HCT116 (cell line): ENCODE measurements at places on chromosomes 1 and 21.

DNA sequence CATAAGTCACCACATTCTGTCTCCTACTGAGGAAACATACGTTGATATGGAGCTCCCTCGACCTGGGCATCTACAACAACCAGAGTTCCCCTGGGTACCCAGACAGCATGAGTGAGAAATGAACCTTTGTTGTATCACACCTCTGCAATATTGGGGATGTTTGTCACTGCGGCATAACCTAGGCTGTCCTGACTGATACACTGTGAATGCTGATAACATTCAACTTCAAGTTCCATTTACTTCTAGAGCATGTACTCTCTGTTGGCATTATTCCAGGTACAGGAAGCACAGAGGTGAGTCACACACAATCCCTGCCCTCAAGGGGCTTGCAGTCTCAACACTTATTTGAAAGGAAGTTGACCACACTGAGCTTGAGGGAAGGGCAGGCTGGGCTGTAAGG lies 65.6 kb downstream of the HTR6 start:
- H3K4me3 ChIP-seq, result no peak overlapping the region
- H3K36me3 ChIP-seq, result 0 out of 2 replicates have a peak, but pooled peaks cover 4% of the 10 kb centered on the region
- no peak overlapping the region for H3K27ac ChIP-seq
- H3K4me1 ChIP-seq, result no peaks in the 10 kb centered on the region
- DNase-seq, result no peak

GRCh38 chr1:234842726-234843641 lies 233.0 kb upstream of the IRF2BP2 start:
- no peaks in the 10 kb centered on the region for H3K36me3 ChIP-seq
- peaks cover 4% of the 10 kb centered on the region; the same call in 1 of the 2 replicates for H3K27me3 ChIP-seq
- H3K4me1 ChIP-seq, result peaks cover 13% of the 10 kb centered on the region
- no peak overlapping the region for H3K4me3 ChIP-seq
- H3K27ac ChIP-seq, result no peak overlapping the region

GRCh38 chr1:58903514-58904298 lies 119.9 kb upstream of the JUN start:
- H3K36me3 ChIP-seq, result no peaks in the 10 kb centered on the region
- H3K27ac ChIP-seq, result peak overlapping the region; percentile 79
- peaks cover 19% of the 10 kb centered on the region for H3K4me1 ChIP-seq
- H3K27me3 ChIP-seq, result no peaks in the 10 kb centered on the region

DNA sequence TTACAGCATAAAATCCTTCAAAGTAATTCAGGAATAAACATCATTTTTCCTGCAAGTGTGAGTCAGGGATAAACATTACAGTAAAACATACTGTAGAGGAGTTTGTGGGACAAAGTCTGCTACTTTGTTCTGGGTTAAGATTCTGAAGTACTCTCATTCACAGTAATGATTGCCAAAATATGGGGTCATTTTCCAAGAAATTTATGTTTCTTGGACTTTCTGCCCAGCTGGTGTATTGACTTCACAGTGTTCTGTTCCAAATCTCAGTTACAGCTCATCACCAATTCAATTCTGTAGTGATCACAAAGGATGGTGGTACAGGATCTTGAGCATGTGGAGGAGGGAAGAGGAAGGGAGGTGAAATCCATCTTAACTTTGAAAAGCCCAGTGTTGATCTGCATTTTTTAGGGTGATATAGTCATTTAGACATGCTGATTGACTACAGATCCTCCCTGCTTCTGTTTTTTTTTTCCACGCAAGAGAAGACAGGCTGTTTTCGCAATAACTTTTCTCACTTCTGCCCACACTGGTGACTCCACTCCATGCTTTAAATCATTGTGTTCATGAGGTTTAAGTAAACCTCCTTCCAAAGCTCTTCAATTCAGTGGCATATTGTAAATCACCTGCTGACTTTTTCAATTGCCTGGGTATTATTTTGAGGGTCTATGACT lies 60.4 kb upstream of the C1orf53 start:
- no peaks in the 10 kb centered on the region for H3K27me3 ChIP-seq
- H3K27ac ChIP-seq, result no peak overlapping the region
- no peaks in the 10 kb centered on the region for H3K4me1 ChIP-seq
- H3K4me3 ChIP-seq, result no peak overlapping the region
- no peaks in the 10 kb centered on the region for H3K36me3 ChIP-seq

DNA sequence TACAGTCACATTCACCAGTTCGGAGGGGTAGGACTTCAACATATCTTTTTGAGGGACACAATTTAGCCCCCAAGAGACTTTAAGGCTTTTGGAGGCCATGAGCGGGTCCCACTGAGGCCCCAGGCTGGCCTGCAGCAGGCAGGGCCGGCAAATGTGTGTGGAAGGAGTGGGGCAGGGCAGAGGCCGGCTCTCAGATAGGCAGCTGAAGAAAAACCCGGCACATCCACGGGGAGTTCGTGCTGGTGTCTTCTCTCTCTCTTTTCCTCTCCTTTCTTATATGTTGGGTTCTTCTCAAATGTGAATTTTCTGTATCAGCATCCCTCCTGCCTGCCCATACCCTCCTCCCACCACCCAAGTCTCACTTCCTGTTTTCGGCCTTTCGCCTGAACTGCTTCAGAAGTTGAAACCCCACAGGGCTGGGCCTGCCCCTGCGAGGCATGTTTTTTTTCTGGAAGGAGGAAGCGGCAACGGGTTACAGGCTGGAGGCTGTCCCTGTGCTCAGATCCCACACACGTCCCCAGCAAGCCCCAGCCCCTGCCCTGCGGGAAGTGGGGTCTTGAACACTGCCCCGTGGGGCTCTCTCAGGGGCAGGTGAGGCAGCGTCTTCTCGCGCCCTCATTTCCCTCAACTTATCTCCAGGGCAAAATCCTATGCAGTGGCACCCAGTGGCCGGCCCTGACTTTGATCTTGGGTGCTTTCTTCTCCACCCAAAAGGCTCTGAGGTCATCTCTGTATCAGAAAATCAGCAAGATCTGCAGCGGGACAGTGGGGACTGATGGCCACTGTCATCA lies 9.7 kb upstream of the UMODL1 start:
- H3K4me1 ChIP-seq, result peaks cover 8% of the 10 kb centered on the region
- no peak overlapping the region for H3K27ac ChIP-seq
- H3K4me3 ChIP-seq, result no peak overlapping the region
- no peak for DNase-seq
- H3K27me3 ChIP-seq, result no peaks in the 10 kb centered on the region
- H3K36me3 ChIP-seq, result no peaks in the 10 kb centered on the region

- no peaks in the 10 kb centered on the region for H3K27me3 ChIP-seq
- peaks cover 45% of the 10 kb centered on the region for H3K4me1 ChIP-seq
- peaks cover 60% of the 10 kb centered on the region for H3K36me3 ChIP-seq
- H3K27ac ChIP-seq, result peak overlapping the region; percentile 97
- H3K4me3 ChIP-seq, result no peak overlapping the region
Measured at GRCh38 chr1:172885411-172885810, 165.3 kb downstream of the TNFSF18 start.

DNA sequence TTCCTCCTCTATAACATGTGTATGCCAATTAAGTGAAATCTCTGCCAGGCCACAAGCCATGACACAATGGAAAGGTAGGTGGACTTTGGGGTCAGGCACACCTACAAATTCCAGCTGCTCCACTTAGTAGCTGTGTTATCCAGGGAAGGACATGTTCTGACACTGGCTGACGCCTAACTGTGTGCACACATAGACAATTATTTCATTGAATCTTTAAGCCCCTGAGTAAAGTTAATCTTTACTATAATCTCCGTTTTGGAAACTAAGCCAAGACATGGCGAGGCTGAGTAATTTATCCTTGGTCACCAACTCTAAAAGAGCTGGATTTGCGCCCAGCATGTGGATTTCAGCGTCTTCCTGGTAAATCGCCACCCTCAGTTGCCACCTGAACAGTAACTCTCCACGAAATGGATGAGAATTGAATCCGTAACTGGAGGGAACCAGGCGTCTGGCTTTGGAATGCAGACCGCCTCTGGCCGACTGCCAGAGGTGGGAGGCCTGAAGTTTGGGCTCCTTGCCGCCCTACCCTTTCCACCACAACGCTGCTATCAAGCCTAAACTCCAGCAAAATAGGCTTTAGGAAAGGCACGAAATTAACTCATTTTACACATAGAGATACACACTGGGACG lies 888 bp upstream of the SNRPE start:
- H3K4me3 ChIP-seq, result no peak overlapping the region
- H3K27ac ChIP-seq, result no peak overlapping the region
- H3K36me3 ChIP-seq, result peaks cover 9% of the 10 kb centered on the region; the same call in 1 of the 2 replicates
- no peak for DNase-seq

DNA sequence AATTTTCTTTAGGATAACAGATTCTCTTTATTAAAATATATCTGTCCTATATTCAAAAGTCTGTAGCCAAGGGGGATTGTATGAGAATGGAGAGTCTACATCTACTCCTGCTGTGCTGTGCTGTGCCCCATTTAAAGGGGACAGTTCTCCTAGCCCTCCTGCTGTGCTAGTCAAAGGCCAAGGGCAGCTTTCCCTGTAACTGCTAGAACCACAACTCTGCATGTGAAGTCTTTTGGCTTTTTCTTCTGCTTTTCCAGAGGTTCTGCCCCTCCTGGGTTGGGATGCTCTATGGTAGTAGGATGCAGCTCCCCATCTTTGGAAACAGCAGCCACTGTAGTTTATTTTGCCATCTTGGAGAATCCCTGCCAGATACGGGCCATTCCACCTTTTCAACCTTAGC lies 197.5 kb upstream of the JUN start:
- H3K36me3 ChIP-seq, result no peaks in the 10 kb centered on the region
- no peak for DNase-seq
- no peak overlapping the region for H3K4me3 ChIP-seq
- H3K4me1 ChIP-seq, result no peaks in the 10 kb centered on the region

GRCh38 chr1:70497152-70497551 lies 86.1 kb downstream of the CTH start:
- no peak overlapping the region for H3K4me3 ChIP-seq
- no peak for DNase-seq
- H3K36me3 ChIP-seq, result no peaks in the 10 kb centered on the region
- no peaks in the 10 kb centered on the region for H3K4me1 ChIP-seq
- no peak overlapping the region for H3K27ac ChIP-seq

DNA sequence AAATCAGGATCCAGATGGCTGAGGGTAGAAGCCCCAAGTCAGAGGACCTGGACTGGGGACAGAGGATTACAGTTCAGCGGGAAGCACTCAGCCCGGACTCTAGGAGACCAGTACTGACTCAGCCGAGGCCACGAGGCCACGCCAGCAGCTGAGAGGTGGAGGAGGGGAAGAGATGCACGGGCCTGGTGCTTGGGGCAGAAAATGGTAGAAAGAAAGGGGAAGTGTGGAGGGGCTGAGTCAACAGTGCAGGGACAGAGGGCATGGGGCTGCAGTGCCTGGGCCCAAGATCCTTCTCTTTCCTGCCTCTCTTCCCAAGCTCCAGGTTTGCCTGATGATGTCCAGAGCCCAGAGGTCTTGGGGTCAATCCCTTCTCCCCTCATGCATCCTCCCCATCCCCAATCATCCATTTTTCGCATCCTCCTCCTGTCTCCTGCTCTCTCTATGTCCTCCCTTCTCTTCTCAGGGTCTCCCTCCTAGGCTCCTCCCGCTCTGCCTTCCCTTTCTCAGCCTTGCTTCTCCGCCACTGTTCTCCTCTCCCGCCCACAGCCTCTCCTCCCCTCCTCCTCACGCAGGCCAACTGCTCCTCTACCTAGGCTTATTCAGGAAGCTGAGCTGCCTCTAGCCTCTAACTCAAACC lies 7.7 kb downstream of the ARHGEF2 start:
- H3K36me3 ChIP-seq, result peaks cover 23% of the 10 kb centered on the region; the same call in 1 of the 2 replicates
- no peak for DNase-seq
- H3K4me3 ChIP-seq, result no peak overlapping the region
- no peaks in the 10 kb centered on the region for H3K27me3 ChIP-seq
- H3K27ac ChIP-seq, result no peak overlapping the region
- peaks cover 34% of the 10 kb centered on the region for H3K4me1 ChIP-seq

DNA sequence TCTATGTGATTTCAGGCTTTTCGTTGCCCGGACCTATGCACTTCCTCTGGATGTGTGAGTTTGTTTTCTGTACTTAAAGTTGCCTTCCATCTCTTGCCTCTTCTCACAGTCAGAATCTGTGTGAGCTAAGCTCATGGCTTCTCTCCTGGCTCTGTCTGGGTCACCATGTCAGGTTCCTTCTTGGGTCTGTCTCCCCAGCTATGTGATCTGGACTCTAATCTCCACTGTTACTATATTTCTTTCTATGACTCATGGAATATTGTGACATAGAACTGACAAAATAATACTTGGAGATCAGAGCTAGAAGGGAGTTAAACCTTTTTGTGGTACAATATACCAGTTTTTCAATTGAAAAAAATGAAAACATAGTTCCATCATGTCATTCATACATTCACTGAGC lies 172.7 kb upstream of the FGGY start:
- H3K36me3 ChIP-seq, result no peaks in the 10 kb centered on the region
- DNase-seq, result no peak
- H3K4me3 ChIP-seq, result no peak overlapping the region

DNA sequence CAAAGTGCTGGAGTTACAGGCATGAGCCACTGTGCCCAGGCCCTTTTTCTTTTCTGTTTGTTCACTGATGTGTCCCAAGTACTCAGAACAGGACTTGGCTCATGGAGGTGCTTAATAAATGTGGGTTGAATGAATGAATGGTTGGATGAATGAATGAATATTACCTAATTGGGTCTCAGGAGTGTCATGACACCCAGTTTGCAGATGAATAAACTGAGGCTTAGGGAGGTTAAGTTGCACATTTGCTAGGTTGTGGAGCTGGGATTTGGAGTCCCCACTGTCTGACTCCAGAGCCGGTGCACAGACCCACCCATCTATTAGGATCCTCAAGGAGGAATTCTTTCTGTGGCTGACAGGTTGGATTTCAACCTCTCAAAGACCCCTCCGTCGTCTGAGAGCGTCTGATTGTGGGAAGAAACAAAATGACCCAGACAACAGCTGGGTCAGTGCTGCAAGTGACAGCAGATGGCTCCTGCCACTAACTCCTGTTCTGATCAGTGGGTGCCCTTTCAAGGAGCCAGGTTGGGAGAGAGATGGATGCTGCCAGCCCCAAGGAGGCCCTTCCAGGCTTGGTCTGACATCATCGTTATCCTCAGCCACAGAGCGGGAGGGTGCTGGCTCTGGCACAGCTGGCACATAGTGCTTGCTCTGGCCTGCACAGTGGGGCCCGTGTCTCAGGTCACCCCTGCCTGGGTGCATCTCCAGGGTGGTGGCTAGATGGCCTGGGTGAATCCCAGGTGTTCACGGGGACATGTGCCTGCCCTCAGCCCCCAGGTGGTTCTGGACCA lies 24.2 kb downstream of the ARHGEF10L start:
- no peak overlapping the region; the same call in 1 of the 2 replicates for H3K27ac ChIP-seq
- DNase-seq, result no peak
- no peaks in the 10 kb centered on the region for H3K36me3 ChIP-seq

DNA sequence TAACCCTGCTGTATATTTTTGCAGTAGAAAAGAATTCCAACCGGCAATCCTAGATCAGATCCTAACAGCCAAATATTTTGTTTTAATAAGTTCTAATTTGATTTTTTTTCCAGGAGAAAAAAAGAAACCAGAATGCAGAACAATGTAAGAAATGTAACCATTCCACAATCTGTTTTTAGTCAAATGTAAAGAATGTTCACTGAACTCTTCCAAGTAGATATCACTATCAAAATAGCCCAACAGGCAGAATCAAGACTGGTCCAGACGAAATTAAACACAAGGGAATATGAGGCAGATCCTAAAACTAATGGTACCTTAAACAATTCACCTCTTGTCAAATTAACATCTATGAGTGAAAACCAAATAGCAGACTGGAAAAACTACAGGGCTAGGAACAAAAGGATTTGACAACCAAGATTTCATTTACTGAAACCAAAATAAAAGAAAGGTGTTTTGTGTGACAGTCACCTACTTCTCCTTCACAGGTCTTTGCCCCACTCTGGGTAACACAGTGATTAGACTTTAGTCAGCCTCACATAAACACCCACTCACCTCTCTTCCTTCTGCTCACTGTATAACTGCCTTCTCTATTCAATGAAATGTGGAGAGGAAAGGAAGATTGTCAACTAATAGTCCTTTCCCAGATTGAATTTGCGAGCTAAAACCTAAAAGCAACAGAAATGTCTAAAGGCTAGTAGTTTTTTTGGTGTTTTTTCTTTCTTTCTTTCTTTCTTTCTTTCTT lies 137.9 kb downstream of the FAF1 start:
- H3K27ac ChIP-seq, result no peak overlapping the region
- no peaks in the 10 kb centered on the region for H3K4me1 ChIP-seq
- H3K27me3 ChIP-seq, result no peaks in the 10 kb centered on the region
- DNase-seq, result no peak
- H3K4me3 ChIP-seq, result no peak overlapping the region
